AG04450 (cell line): ENCODE measurements at places on chromosomes 2 and 18.
A peak's percentile ranks its signal among the peaks of the same experiment; 100 is the strongest.

DNA sequence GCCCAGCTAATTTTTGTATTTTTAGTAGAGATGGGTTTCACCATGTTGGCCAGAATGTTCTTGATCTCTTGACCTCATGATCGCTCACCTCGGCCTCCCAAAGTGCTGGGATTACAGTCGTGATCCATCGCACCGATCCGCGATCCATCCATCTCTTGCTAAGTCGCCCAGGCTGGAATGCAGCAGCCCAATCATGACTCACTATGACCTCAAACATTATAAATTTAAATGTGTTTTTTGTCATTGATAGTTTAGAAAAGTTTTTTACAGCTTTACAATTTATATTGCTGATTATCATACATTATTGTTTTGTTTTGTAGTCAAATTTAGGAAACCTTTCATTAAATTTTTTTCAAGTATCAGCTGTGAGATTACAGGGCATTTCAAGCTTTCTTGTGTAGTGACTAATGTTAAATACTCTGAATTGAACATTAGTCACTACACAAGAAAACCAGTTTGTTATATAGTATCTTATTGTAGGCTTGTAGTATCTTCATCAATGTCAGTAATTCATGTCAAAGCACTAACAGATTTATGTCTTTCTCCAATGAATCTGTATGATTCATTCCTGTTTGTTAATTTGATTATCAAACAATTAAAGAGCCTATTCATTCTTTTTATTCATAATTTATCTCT, 37.5 kb downstream of the NR4A2 start:
- no peak for DNase-seq

DNA sequence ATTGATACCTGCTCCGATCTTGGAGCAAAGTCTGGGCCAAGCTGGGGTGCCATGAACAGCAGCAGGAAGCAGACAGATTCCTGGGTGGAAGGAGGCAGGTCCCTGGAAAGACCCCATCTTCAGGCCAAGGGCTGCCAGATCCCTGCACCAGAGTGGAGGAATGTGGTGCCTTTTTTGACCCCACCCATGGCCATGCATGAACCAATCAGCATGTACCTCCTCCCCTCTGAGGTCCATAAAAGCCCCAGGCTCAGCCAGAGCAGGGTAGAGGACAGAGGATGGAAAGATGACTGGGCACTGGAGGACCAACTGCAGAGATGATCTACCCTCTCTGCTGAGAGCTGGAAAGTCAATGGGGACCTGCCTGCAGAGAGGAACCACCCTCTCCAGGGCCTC, 34.4 kb upstream of the ID2 start:
- DNase-seq = no peak

GRCh38 chr2:169721016-169721415, 12.6 kb upstream of the KLHL23 start:
- no peak for DNase-seq

DNA sequence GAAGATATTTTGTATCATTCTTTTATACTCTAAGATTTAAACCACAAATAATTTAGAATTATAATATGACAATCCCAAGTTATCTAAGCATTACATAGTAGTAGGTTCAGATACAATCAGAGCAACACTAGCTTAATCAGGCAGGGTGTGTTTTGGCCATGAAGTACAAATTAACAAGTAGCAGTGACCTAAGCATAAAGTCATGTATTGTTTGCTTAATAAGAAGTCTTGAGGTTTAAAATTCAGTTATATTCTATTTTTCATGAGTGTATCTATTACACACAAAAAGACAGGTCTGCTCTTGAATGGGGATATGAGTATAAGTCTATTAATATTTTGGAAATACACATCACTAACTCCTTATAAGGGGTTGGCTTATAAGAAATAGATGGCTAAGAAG, 39.9 kb downstream of the DYNAP start:
- DNase-seq = no peak

DNA sequence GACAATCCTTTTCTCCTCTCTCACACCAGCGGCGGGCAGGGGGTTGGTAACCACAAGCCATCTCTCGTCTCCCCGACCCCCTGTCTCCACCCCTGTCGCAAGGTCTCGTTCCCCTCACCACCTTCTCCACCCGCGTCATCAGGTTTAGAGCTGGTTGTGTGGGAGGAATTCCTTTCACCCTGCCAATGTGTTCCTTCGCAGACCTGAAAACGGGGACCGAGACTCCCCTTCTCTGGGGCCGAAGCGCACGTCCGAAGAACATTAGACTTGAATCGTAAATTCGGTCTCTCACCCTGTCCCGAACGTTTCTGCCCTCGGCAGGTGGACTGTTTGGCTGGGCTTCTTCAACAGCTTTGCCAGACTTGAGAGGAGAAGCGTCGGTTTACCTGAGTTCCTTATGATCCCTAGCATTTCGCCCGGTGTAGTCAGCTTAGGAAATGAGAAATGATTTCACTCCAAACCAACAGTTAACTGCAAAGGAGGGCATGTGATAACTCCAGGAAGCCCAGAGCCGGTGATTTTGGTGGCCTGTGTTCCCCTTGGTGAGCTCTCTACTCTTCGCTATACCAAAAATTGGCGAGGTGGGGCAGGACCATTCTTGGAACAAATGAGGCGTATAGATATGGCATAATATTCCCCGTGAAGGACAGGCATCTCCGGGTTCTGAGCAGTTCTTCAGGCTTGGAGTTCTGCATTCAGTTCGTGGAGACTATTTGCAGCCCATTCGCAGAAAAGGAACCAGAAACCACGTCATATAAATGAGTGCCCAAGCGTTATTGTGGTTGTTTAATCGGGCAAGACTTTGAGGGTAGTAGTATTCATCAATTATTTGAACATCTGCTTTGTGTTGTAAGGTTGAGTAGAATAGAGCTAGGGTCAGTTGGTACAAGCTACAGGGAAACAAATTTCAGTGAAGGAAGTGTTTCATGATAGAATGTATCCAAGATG, 694 bp downstream of the CFAP36 start:
- DNase-seq = no peak

DNA sequence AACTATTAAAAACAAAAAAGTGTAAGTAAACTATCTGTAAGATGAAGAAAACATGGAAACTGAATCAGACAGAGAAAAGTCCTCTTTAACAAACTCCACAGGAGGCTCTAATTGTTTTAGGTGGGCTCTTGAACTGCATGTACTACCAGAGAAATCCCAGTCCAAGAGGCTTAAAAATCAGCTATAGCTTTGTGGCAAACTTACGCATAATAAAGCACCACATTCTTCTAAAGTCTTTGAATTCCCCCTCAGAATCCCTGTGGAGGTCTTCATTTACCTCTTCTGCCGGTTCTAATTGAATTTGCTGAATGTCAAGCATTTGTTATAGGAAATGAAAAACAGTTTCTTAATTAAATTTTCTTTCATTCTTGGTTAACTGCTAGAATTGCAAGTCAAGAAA, 40.8 kb downstream of the CHN1 start:
- no peak for DNase-seq

DNA sequence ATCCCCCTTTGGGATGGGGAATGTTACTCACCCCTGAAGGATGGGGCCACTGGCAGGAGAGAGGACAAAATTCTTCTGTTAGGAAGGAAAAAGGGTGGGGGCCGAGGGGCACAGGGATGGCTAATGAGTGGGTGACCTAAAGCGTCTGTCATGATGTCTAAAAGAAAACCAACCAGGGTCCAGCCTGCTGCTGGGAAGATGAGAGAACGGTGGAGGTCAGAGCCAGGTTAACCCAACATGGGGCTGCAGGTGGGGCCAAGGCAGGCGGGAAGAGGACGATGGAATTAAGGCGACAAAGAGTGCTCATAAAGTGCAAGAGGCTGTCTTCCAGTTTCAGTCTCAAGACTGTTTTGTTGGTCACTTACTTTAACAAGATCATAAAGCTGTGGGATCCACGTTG, 90.2 kb downstream of the SMIM21 start:
- DNase-seq = no peak

DNA sequence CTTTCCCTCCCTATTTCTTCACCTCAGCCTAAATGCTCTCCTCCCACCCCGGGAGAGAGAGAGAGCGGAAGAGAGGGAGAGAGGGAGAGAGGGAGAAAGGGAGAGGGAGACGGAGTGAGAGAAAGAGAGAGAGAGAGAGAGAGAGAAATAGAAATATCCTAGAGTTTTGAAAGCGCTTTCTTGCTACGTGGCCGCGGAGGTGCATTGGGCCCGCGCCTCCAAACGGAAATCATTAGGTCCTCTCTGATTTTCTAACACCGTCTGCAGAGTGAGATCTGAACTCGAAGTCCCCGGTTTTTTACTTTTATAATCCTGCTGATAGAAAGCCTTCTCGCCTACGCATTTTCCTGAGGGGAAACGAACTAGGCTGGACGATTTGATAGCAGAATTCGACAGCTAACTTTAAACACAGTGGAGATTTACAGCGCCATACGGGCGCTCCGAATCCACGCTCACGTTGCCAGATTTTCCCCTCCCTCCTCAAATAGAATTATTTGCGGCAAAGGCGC, 903 bp upstream of the EVX2 start:
- DNase-seq = no peak

- no peak for DNase-seq
Observed at GRCh38 chr2:240874715-240875227, 6.1 kb downstream of the AGXT start.

DNA sequence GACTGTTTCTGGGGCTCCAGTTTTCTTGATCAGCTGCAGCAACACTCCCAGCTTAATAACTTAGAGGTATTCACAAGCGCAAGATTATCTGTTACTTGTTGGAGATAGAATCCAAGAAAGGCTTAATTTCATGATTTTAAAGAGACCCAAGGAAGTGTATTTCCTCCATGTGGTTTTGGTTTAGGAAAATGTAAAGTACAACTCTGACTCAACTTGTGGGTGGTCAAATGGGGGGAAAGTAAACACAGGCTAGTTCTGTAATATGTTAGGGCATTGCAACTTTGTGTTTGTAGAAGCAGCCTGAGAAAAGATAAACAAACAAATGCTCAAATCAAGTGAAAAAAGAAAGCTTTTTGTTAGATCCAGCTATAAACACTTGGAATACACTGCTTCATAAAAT, 90.1 kb upstream of the COL3A1 start:
- peak; percentile 63 for DNase-seq
